Fibroblast of lung (primary cell): ENCODE measurements at places on chromosomes 12 and 14. TPM values are rescaled to one million over a fixed set of nuclear protein-coding genes. Genes with fewer than 3 reads are reported as not detected.
A peak's percentile ranks its signal among the peaks of the same experiment; 100 is the strongest.

DNA sequence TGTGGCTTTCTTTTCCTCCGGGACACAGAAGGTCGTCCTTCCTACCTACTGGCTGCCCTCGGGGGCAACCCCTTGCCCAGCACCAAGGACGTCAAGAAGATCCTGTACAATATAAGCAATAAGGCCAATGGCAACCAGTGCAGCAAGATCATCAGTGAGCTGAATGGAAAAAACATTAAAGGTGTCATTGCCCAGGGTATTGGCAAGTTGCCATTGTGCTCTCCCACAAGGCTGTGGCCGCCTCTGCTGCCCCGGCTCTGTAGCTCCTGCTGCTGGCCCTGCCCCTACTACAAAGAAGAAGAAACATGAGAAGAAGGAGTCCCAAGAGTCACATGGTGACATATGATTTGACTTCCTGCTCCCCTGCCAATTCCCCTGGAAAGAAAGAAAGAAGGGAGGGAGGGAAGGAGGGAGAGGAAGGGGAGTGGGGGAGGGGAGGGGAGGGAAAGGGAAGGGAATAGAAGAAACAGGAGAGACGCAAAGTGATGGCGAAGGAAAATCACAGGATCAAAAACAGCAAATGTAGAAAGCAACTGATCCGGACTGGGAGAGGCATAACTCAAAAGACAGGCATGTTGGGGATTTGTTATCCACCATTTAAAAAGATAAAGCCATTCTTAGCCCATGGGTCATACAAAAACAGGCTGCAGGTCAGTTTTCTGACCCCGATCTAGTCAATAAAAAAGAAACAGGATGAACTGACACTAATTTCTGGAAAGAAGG lies 61.3 kb upstream of the RESF1 start:
- no peak overlapping the region for H3K4me3 ChIP-seq
- no peak overlapping the region for H3K27ac ChIP-seq
- peak; percentile 50 for DNase-seq

Gene CEBPE
- not detected in 2 replicates for total RNA-seq

GRCh38 chr12:48160807-48161206 lies 3.5 kb upstream of the ASB8 start:
- H3K4me1 ChIP-seq = peaks cover 2% of the 10 kb centered on the region
- no peak overlapping the region for H3K27ac ChIP-seq
- no peaks in the 10 kb centered on the region for H3K27me3 ChIP-seq
- no peak overlapping the region for H3K4me3 ChIP-seq

Gene POTEM
- not detected in 2 replicates for total RNA-seq

DNA sequence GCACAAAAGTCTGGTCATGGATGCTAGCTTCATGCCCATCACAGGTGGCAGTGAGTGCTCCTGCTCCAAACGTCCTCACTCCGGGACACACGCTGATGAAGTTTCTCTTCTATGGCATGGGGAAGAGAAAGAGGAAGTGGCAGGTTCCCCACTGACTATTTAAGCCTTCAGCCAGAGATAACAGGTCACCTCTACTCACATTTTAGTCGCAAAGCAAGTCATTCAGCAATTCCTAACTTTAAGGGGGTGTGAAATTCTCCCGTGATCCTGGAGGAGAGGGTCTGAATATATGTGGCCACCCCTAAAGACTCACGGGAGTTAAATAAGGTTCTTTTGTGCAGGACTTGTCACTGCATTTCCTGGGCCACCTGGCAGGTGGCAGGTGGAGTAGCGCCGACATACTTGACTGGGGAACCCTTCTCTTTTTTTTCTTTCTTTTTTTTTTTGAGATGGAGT lies 18.8 kb upstream of the RCOR1 start:
- H3K4me3 ChIP-seq = no peak overlapping the region
- H3K4me1 ChIP-seq = no peaks in the 10 kb centered on the region
- no peaks in the 10 kb centered on the region for H3K27me3 ChIP-seq
- H3K27ac ChIP-seq = no peak overlapping the region
- no peaks in the 10 kb centered on the region for H3K36me3 ChIP-seq

Gene NDUFB1
- total RNA-seq = 310 and 320 TPM in 2 replicates

DNA sequence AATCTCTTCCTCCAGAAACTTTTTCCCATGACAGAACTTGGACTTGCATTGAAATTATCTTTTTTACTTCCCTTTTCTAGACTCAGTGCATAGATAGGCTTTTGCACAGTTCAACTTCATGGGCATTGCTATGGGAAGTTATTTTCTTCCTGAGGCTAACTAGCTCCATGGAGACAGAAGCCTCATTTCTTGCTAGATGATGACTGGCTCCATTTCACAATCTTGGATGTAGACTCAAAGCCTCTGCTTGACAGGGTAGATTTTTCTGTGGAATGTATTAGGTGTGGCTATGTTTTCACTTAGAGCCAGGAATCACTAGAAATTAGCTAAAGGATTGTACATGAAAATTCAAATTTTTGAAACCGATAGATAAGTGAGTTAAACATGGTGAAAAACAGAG lies 884.1 kb upstream of the MGAT4C start:
- DNase-seq = peak; percentile 59
- H3K4me1 ChIP-seq = no peaks in the 10 kb centered on the region
- H3K27ac ChIP-seq = no peak overlapping the region
- no peaks in the 10 kb centered on the region for H3K36me3 ChIP-seq
- H3K27me3 ChIP-seq = no peaks in the 10 kb centered on the region

GRCh38 chr12:94831081-94831751 lies 172.3 kb downstream of the NDUFA12 start:
- DNase-seq = no peak
- H3K27me3 ChIP-seq = no peaks in the 10 kb centered on the region
- no peaks in the 10 kb centered on the region for H3K36me3 ChIP-seq
- H3K4me1 ChIP-seq = no peaks in the 10 kb centered on the region
- H3K4me3 ChIP-seq = no peak overlapping the region
- no peak overlapping the region for H3K27ac ChIP-seq

Gene KRT3
- not detected in 2 replicates for total RNA-seq

DNA sequence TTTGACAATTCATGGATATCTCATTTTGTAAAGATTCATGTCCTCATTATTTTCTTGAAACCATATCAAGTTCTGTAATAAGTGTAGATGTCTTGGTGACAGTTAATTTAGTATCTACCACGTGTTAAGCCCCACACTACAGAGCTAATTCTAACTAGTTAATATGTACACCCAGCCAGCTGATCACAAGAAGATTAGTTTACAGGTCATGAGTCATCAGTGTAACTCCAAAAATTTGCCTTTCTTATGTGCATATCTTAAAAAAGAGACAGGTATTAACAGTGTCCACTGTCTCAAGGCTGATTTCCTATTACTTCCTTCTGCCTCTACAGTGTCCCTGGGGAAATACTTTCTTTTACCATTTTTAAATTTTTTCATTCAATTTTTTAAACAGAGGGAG lies 13.3 kb upstream of the YBX3 start:
- H3K4me3 ChIP-seq = no peak overlapping the region
- H3K4me1 ChIP-seq = no peaks in the 10 kb centered on the region
- no peaks in the 10 kb centered on the region for H3K27me3 ChIP-seq
- H3K27ac ChIP-seq = no peak overlapping the region

GRCh38 chr12:123427036-123427769 lies 9.3 kb downstream of the RILPL2 start:
- DNase-seq = no peak
- H3K27me3 ChIP-seq = no peaks in the 10 kb centered on the region
- H3K27ac ChIP-seq = no peak overlapping the region
- no peak overlapping the region for H3K4me3 ChIP-seq
- H3K4me1 ChIP-seq = no peaks in the 10 kb centered on the region

- peak; percentile 77 for DNase-seq
- no peaks in the 10 kb centered on the region for H3K36me3 ChIP-seq
- H3K27ac ChIP-seq = peak overlapping the region; percentile 67
- no peaks in the 10 kb centered on the region for H3K27me3 ChIP-seq
- H3K4me3 ChIP-seq = peak overlapping the region; percentile 64
- H3K4me1 ChIP-seq = peaks cover 18% of the 10 kb centered on the region
Observed at GRCh38 chr12:570921-571794, 92.1 kb downstream of the NINJ2 start.

DNA sequence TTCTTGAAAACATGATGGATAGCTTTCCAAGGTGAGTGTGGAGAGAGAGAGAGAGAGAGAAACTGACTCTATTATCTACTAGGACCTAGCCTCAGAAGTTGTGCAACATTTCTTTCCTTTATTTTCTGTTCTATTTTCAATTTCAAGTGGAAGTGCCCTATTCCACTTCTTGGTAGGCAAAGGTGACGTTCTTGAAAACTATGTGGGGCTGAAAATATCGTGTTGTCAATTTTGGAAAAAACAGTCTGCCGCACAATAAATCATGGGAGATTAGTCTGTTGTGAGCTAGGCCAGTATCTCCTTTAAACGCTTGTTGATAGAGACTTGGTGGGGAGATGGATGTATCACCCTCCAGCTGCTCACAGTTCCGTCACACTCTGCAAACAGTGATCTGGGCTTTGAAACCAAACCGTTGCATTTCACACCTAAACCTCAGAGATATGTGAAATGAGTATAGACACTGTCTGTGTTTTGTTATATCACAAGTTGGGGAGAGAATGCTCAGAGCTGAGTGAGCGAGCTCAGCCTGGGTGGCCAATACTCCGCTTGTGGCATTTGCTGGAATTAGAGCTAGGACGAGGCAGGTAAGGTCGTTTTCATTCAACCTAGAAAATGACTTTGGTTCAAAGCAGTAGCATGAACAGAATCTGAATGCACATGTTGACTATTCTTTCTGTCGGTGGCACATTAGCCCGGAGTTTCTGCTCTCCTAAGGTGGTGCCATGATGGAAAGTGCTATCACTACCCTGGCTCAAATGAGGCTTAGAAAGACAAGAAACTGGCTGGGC lies 75.1 kb upstream of the ST8SIA1 start:
- H3K4me1 ChIP-seq = no peaks in the 10 kb centered on the region
- H3K27me3 ChIP-seq = no peaks in the 10 kb centered on the region
- no peaks in the 10 kb centered on the region for H3K36me3 ChIP-seq
- H3K4me3 ChIP-seq = no peak overlapping the region
- H3K27ac ChIP-seq = no peak overlapping the region
- DNase-seq = no peak

Gene PIANP
- total RNA-seq = under 0.01 and 0.17 TPM in 2 replicates

Gene TAS2R14
- 2.1 and 2.6 TPM in 2 replicates for total RNA-seq

Gene CMAS
- 19.0 and 24.3 TPM in 2 replicates for total RNA-seq

DNA sequence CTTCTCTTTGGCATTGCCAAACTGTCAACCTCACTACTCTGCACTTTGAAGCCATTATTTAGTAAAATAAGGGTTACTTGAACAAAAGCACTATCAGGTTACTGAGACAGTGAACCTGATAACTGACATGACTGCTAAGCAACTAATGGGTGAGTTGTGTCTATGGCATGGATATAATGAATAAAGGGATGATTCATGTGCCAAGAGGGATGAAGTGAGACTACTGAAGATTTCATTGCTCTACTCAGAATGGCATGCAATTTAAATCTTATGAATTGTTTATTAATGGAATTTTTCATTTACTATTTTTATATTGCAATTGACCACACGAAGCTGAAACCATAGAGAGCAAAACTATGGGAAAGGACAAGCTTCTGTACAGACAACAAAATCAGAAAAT lies 74.4 kb downstream of the CEP128 start:
- H3K36me3 ChIP-seq = no peaks in the 10 kb centered on the region
- DNase-seq = no peak
- no peaks in the 10 kb centered on the region for H3K27me3 ChIP-seq
- H3K4me3 ChIP-seq = no peak overlapping the region

DNA sequence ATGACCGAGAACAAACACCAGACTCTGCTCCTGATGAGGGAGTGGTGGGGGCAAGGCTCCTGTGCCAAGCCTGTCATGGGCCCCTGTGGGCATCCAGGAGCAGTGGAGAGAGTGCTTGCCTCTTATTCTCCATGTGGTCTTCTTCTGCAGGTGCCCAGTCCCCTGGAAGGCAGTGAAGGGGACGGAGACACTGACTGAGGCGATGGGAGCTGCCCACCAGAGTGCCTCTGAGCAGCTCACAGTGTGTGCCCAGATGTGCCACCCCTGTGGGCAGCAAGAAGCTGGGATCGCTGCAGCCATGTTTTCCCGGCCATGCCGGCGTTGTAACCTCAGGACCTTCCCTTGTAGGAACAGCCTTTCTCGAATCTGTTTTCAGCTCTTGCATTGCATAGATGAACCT lies 6.4 kb upstream of the EP400 start:
- H3K27me3 ChIP-seq = no peaks in the 10 kb centered on the region
- H3K27ac ChIP-seq = no peak overlapping the region
- DNase-seq = no peak
- H3K4me3 ChIP-seq = no peak overlapping the region
- peaks cover 31% of the 10 kb centered on the region for H3K36me3 ChIP-seq

Gene JDP2
- 86.3 and 95.3 TPM in 2 replicates for total RNA-seq

DNA sequence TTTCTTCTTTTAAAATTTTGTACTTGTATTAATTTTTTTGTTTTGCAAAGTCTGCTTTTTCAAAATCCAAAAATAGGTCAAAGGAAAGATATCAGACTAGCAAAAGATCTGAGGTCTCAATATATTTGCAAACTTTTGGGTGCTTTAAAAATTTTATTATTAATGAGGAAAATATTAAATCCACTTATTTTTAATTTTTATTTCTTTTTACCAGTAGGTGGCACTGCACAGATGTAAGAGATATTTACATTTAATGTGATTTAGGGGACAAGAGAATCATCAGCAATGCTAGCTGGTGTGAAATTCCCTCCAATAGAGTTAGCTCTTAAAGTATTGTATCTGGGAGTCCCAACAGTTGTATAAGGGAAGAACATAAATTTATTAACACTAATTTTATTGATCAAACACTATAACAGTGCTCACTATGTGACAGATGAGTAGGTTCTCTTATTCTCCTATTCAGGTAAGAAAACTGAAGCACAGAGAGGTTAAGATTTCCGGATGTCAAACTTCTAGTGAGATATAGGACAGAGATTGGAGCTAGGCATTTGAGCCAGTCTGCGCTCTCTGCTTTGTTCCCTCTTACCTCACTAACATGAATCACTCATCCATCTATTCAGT lies 30.5 kb downstream of the ALX1 start:
- H3K4me1 ChIP-seq = no peaks in the 10 kb centered on the region
- no peak overlapping the region for H3K27ac ChIP-seq
- DNase-seq = peak; percentile 31
- H3K4me3 ChIP-seq = no peak overlapping the region

DNA sequence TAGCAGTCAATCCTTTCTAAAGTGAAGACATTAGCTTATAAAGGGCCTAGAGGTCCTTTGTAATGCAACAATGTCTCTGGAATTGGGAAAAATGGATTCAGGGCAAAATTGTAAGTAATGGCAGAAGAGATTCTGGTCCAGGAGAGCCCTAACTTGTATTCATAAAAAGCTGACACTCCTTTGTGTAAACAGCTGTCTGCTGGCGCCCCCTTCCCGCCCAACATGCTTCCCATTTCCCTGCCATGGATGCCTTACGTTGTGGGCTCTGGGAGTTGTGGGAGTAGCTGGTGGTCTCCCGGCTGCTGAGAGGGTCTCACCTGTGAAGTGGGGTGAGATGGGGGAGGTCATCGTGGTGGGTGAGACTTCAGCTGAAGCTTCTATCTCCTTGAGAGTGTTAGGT lies 2.3 kb downstream of the ACRBP start:
- peaks cover 5% of the 10 kb centered on the region for H3K27me3 ChIP-seq
- H3K36me3 ChIP-seq = peaks cover 2% of the 10 kb centered on the region
- H3K27ac ChIP-seq = no peak overlapping the region
